ENCODE measurements at places on chromosomes 7 and 10.

- DNase-seq = no peak
Measured at GRCh38 chr7:81367326-81367931, 402.4 kb downstream of the HGF start.

DNA sequence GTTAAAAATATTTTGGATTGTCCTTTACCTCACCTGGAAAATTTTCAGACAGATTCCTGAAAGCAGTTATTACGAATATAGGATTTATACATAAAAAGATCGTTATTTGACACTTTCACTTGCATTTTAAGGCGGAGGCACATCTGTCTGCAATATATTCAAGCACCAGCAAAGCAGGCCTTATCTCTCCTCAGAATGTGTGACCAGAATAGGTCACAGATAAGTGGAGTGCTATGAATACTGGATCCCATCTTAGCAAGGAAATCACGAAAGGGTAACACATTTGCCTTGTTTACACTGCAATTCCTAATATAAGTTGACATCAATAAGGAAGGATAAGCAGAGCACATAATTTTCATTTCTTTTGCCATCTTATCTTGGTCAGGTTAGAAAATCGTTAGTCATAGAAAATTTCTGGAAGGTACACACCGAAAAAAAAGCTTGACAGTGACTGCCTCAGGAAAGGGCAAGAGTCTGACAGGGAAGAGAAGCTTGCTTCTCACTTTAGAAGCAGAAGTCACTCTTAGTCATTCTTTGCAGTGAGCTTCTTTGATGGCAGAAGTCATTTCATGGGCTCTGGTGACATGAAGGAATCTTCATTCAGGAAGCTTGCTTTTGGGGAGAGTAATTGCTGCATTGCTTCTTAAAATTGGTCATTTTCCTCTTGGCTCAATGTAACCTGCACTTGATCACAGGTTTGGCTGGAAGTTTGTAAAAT is 98.1 kb upstream of the STK17A start:
- DNase-seq = no peak

DNA sequence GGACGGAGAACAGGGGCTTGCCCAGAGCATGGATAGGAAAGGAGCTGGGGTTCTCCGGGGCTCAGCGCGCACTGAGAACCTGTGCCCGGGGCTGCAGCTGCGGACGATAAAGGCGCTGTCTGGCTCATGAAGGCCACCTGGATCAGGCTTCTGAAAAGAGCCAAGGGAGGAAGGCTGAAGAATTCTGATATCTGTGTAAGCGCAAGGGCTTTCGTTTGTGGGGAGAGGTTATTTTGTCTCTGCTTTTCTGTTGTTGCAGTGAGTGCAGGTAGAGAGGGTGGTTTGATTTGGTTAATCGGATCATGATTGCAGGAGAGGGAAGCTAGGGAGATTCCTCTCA is 250.5 kb downstream of the NSUN6 start:
- no peak for DNase-seq

GRCh38 chr7:157690833-157691585 is 354.2 kb downstream of the DNAJB6 start:
- peak; percentile 88 for DNase-seq
